ENCODE measurements at places on chromosomes 2 and 18.

- DNase-seq: peak; percentile 48
Observed at GRCh38 chr2:24214880-24215279, 40.0 kb downstream of the FAM228A start.

GRCh38 chr18:37538526-37539205 is 26.9 kb downstream of the CELF4 start:
- DNase-seq: no peak

- DNase-seq: no peak
Observed at GRCh38 chr2:152861349-152861942, 143.0 kb downstream of the ARL6IP6 start.

GRCh38 chr18:11818486-11819203 is 32.6 kb upstream of the CHMP1B start:
- no peak for DNase-seq

DNA sequence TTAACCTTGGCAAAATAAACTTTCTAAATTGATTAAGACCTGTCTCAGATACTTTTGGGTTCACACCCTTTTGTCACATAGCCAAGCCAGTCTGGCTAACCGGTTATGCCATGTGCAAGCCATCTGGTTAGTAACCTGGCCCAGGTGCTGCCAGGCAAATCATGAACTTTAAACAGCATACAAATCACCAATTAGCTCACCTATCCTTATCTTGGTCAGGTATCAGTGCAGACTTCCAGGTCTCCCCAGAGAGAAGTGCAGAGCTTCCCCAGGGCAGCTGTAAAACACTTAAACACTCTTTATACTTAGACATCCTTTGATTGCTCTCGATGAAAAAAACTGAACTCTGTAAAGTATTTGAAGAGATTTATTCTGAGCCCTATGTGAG is 14.9 kb upstream of the MC5R start:
- DNase-seq: no peak

DNA sequence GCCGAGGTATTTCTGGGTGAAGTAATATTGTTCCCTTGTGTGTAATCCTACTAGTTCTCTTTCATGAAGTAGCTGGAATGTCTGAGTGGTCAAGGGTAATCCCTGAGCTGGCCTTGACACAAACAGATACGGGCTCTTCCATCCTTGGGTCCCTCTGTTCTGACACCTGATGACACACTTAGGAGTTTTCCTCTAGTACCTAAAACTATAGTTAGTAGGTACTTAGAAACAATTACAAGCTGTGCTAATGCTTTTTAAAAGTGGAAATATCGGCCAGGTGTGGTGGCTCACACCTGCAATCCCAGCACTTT is 59.2 kb upstream of the IL1R1 start:
- no peak for DNase-seq

DNA sequence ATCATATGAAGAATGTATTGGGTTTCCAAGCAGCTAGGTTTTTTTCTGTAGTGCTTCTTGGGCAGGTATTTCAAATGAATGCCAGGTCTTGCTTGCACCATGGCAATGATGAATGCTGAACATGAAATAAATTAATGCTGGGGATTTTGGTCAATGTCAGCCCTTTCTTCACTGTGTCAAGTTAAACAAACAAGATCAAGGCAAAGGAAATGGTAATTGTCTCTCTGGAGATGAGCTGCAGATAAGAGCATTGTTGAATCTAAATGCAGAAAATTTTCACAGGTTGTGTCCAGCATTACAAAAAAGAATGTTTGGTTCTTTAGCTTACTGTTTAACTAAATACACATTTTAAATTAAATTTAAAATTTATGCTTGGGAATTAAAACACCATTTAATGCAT is 144.3 kb downstream of the GPD2 start:
- DNase-seq: no peak

- no peak for DNase-seq
Observed at GRCh38 chr2:159409116-159409800, 122.8 kb upstream of the WDSUB1 start.

DNA sequence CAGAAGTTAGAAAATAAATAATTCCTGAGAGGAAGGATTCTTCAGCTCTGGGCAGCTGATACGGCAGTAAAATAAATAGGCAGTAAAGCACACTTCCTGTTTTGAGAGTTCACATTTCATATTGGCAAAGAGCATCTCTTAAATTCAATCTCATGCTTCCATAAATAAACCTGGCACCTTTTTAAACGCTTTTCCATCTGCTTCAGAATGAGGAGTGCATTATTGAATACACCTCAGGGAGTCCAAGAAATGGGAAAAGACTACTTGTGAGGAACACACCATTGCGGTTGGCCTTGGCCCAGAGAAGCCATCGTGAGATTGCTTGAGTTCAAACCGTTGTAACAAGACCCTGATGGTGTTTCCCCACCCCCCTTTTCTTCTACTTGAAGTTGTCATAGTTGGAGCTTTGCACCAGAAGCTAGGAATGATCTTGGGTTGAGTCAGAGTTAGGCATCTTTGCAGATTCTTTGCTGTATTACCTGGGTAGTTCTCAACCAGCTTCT is 123.9 kb downstream of the RDH14 start:
- no peak for DNase-seq

DNA sequence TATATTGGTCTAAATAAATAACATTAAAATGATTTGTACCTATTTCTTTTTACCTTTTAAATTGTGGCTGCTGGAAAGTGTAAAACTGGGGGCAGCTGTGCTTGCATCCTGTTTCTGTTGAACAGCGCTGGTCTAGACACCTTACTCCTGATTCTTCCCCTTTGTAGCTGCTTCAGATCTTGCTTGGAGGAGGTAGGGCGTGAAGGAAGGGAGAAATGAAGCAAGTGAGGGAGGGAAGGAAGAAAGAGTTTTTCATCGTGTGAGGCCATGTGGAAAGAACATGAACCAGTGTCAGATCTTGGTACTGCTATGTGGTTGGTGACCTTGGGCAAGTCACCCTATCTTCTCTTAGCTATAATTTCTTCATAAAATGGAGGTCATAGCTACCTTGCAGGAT is 89.0 kb upstream of the SEC11C start:
- DNase-seq: no peak

DNA sequence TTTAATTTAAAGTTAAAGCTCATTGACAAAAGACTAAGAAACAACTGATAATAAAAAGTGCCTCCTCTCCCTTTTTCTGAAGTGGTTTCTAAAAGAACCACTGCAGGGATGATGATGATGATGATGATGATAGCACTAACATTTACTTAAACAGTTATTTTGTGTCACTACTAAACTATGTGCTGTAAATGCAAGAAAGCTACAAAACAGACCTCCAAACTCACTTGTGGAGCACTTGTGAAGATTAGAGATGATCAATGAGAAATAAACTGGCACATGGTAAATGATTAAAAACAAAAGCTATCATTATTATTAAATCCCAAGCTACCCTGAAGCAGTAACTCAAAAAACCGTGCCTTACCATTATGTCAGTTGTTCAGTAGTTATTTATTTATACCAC is 88.7 kb downstream of the SLC8A1 start:
- DNase-seq: no peak

GRCh38 chr2:174656676-174657176 is 59.1 kb upstream of the WIPF1 start:
- DNase-seq: no peak

- DNase-seq: no peak
Observed at GRCh38 chr2:122218596-122218995, 463.1 kb downstream of the TSN start.

GRCh38 chr2:177093371-177093770 is 119.2 kb upstream of the HNRNPA3 start:
- DNase-seq: no peak

GRCh38 chr18:2881088-2881839 is 34.5 kb downstream of the EMILIN2 start:
- no peak for DNase-seq

DNA sequence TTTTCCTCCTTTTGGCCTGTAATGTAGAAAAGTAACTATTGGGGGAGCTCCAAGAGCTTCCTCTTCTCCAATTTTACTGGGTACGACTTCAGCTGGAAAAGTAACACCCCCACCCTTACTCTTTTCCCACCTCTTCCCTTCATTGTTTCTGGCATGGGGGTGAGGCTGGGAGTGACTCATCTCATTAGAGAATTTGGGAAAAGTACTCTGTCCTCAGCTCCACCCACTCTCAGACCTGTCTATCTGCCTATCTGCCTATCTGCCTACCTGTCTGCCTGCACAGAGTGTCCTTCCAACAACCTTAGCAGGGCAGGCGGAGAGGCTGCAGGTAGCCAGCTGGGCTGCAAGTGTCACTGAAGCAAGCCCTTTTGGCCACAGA is 93.6 kb downstream of the EPHA4 start:
- no peak for DNase-seq

- DNase-seq: no peak
Observed at GRCh38 chr2:187617120-187617519, 62.9 kb upstream of the TFPI start.

DNA sequence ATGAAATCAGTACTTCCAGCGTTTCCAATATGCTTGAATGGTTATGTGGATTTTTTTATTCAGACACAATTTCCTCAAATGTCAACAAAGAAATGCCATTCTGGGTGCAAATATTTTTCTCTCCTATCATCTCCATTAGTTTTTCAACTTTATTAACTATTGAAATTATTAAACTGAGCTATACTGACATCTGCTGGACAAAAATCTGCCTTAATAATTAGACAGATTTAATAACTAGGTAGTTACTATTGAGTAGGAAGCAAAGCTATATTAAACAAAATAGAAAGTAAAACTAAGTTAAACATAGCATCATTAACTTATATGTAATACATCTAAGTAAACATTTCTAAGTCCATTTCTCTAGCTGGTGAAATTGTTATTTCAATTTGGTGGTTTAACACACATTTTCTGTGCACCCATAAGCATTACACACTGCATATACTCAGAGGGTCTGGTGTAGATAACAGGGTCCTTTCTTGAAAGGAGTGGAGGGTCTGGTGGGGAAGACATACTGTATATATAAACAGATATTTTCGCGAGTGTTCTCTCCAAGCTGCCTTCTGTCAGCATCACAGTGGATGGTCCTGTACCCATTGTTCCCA is 77.0 kb downstream of the LANCL1 start:
- no peak for DNase-seq

DNA sequence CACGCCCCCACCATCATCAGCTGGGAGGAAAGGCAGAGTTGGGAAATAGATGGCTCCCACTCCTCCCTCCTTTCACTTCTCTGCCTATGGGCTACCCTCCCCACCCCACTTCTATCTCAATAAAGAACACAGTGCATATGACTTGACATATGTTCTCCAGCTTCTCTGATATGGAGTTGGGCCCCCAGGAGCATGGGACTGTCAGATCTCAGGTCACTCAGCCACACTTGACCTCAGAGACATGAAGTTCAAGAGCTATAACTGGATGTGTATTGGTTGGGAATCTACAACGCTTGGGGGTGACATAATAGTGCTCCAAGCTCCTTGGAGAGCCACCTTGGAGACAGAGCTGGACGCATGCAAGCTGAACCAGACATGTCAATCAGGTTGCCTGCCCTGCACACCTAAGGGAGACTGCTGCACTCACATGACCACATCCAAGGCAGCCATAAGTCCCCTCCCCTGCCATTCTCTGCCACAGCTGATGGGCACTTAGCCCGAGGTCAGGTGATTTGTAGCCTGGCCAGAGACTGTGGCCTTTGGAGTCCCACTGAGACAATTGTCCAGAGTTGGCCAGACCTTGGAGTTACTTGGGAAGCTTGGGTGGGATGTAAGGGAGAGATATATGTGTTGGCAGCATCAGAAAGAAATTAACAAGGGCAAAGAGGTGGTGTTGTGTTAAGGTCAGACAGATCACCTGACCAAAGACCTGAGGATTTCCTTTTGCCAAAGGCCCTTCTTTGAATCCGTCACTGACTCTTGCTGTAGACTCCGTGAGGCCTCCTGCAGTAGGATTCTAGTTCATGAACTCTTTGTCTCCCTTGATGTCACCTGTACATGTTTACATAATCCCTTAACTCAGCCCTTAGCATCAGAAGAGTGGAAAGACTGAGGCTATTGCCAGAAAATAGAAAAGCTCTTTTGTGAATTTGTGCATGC is 3.7 kb downstream of the INHA start:
- no peak for DNase-seq

GRCh38 chr18:13281406-13281805 is 62.8 kb downstream of the LDLRAD4 start:
- no peak for DNase-seq

GRCh38 chr18:48949606-48950535 is 894 bp downstream of the SMAD7 start:
- DNase-seq: no peak

- DNase-seq: no peak
Observed at GRCh38 chr18:24819141-24819890, 358.9 kb downstream of the HRH4 start.

GRCh38 chr2:204150721-204151120 is 214.2 kb downstream of the ICOS start:
- no peak for DNase-seq

- no peak for DNase-seq
Observed at GRCh38 chr2:106054880-106055655, 139.0 kb downstream of the UXS1 start.

GRCh38 chr18:9575558-9575957 is 38.8 kb downstream of the PPP4R1 start:
- DNase-seq: no peak

DNA sequence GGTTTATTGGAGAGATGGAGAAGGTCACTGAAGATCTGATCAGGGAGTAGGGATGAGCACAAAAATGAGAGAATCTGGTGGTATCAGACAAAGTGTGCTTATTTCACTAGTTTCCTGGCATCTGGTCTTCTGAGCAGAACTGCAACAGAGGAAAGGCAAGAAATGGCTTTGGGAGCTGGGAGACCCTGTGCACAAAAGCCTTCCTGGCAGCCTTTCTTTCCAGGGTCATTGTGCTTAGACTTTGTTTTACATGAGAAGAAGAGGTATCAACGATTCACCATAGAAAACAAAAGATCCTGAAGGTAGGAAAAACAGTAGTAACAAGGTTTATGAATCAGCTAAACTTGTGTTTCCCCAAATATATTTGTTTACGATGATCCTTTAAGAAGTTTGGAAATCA is 162.9 kb downstream of the CNTNAP5 start:
- no peak for DNase-seq

GRCh38 chr2:221262651-221263050 is 309.5 kb downstream of the EPHA4 start:
- DNase-seq: no peak

DNA sequence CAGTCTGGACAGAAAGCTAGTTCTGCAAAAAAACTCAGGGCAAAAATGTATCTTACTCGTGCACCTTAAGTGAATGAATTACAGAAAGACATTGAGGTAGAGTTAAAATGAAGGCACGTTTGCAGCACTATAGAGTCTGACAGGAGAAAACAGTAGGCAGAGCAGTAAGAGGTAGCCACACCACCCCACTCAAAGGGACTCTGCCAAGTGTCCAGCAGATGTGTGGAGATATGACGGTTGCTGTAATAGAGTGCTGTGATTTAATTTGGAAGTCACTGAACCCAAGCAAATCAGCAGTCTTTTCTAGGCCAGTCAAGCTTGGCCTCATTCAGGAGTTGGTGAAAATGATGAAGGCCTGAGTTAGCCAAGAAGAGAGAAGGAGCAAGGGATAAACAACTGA is 464.4 kb downstream of the PTPRM start:
- DNase-seq: no peak

GRCh38 chr2:173547499-173547898 is 192.8 kb downstream of the CDCA7 start:
- DNase-seq: no peak

- no peak for DNase-seq
Observed at GRCh38 chr2:134671513-134671912, 47.3 kb downstream of the TMEM163 start.

GRCh38 chr2:156338578-156338977 is 6.1 kb upstream of the NR4A2 start:
- DNase-seq: no peak

- DNase-seq: no peak
Observed at GRCh38 chr2:221715523-221716247, 143.6 kb upstream of the EPHA4 start.
